ENCODE measurements at places on chromosomes 1 and 21.

GRCh38 chr21:43893536-43894205 is 28.6 kb downstream of the AGPAT3 start:
- no peak for DNase-seq

- no peak for DNase-seq
Observed at GRCh38 chr21:24948186-24948585, 659.1 kb downstream of the MRPL39 start.

DNA sequence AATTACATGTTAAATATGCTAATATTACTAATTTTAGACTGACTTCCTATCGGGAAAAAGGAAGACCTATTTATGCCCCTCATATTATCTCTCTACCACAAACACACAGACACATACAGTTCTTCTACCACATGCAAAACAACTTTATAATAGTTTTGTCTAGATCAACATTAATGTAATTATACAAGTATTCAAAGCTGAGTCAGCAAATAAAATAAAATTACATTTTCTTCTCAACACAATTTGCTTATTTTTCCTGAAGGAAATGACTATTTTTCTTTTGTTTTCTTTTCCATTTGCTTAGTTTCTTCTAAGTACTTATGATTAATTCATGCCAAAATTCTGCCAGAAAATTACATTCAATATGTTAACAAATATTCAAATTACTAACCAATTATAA is 654.2 kb downstream of the AMY1C start:
- no peak for DNase-seq

DNA sequence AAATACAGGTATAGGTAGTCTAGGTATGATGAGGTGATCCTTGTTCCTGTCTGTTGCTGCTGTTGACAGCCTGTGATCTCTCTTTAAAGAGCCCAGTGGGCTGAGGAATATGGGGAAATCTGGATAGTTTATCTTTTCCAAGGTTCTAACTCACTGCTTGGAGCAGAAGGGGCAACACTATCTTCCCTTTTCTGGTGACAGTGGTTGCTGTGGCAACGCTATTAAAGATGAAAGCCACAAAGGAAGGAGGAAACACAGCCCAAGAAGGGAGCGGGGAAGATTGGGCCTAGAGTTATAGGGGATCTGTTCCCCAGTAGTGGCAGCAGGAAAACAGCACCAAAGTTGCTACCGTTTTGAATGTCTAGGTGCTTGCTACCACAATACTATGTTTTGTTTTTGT is 8.8 kb downstream of the PCP4L1 start:
- DNase-seq: no peak

DNA sequence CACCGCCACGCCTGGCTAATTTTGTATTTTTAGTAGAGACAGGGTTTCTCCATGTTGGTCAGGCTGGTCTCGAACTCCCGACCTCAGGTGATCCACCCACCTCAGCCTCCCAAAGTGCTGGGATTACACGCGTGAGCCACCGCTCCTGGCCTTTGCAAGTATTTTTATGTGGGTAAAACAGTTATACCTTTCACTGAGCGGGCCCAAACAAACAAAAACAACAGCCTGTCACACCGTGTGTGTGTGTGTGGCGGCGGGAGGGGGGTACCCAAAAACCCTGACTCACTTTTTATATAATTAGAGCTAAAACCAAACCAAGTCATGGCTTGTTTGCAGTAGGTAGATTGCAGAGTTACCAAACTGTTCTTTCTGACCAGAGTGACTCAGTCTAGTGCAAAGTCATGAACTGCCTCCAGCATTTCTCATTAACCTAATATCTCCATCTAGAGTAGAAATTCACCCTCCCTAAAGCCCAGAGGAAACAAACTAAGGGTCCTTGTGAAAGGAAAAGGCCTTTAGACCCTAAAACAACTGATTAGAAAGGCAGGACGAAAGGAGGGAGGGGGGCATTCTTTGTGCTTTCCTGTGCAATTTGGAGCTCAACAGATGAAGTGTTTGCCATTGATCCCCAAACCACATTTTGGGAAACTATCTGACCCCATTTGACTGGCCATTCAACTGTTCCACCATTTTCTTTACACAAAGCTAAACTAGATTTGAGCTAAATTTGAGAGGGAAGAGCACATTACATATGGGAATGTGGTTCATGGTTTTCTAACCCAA is 181.0 kb downstream of the DHRS3 start:
- no peak for DNase-seq

DNA sequence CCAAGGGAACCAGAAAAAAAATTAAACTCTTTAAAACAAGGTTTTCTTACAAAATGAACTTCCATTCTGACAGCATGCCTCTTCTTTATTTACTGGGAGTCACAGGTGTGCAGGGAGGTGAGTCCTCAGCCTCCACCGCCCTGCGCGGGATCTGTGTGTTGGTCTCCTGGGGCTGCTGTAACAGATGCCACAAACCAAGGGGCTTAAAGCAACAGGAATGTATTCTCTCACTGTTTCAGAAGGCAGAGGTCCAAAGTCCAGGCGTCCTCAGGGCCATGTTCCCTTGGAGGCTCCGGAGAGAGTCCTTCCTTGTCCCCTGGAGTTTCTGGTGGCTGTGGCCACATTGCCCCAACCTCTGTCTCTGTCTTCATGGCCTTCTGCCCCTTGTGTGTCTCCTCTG is 123.6 kb upstream of the C1orf174 start:
- DNase-seq: no peak

DNA sequence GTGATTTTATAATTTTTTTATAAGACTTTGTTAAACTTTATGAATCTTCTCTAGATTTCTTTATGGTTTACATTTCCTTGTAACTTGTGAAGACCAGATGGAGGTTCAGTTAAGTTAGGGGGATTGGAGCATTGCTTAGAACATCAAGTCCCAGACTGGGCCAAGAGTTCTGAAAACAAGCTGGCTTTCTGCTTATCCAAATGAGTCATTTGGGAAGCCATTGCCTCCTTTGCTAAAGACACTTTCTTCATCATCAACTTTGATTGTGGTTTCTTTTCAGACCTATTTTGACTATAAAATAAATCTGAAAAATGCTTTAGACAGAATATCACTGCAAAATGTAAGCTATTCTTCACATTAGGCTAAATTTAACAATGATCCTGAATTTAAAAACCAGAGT is 446.8 kb downstream of the USP25 start:
- no peak for DNase-seq

DNA sequence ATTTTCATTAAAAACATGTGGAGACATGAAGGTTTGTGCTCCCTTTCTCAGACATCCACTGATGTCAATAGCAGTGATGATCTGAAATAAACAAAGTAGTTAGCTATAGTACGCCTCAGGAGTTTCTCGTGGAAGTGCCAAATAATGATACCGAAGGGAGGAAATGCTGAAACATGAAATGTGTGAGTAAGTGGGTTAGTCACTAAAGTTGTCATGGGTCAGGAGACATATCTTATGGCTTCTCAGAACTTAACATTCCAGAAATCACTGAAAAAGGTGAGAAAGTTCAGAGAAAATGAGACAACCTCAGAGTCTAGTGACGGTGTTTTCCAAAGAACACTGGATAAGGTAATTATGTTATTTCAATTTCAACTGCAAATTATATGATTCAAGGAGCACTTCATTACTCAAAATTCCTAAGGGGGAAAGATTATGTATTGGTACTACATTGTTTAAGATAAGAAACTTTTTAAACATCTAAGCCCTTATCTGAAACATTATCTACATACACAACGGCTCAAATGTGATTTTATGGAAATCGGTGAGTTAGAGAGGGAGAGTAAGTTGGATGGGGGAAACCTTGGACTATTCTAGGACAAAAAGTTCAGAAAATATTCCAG is 20.6 kb downstream of the NIBAN1 start:
- DNase-seq: no peak

- DNase-seq: no peak
Observed at GRCh38 chr1:37286881-37287280, 187.5 kb upstream of the ZC3H12A start.

DNA sequence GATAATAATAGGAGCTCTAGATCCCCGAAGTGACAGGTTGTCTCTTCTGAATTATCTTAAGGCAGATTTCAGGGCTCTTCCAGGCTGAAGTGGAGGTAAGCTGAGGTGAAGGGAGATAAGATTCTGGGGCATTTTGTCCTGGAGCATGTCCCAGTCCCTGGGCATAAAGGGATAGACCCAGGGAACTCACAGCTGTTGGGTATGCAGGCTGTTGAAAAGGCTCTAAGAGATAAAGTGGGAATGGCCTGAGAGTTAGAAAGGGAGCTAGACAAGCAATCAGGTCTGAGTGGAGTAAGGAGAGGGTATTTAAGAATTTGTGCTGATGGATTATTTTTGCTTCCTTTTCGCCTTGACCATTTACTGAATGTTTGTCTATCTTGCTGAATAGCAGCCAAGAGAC is 123.7 kb downstream of the NOS1AP start:
- DNase-seq: no peak

DNA sequence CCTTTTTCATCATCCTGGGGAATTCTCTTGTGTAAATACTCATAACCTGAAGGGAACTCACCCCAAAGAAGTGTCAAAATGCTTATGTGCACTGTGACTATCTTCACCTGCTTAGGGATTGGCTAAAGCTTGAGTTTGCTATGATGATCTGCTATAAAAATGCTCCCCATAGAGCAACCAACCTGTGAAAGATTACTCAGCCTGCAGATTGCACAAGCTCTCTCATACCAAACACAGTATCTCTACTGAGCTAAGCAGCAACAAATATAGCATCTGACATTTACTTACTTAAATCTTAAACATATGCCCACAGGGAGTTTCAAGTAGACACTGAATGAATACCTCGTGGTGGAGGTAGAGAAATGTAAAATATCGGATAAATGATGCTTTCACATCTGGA is 725.8 kb downstream of the MRPL39 start:
- DNase-seq: no peak

DNA sequence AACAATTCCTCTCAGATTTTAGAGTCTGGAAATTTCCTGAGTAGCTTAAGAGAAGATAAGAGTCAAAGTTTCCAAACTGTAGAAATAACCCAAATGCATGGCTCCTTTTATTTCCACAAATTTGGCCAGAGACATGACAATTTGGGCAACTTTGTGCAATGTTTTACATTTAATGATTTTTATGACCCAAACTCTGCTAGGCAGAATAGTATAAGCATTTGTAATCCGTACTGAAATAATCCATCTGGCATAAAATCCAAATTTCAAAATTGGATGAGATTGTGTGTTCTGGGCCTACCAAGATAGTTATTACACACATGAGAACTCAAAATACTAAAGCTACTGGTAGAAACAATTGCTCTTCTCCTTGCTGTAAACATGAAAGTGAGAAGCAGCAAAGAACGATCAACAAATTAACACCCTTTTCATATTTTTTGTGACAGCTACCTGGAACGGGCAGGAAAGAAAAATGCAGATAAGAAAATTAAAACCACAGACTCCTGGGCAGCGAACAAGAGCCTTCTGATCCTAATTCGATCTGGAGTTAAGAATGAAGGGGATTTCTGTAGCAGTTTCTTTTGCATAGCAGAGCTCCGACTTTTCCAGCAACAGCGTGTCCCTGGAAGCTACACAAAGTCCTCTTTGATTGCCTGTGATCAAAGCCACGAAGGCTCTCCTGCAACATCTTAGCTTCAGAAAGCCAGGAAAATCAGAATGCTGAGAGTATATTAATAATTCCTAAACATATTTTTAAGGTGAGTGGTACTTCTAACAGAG is 191.2 kb downstream of the GRIK1 start:
- DNase-seq: no peak

DNA sequence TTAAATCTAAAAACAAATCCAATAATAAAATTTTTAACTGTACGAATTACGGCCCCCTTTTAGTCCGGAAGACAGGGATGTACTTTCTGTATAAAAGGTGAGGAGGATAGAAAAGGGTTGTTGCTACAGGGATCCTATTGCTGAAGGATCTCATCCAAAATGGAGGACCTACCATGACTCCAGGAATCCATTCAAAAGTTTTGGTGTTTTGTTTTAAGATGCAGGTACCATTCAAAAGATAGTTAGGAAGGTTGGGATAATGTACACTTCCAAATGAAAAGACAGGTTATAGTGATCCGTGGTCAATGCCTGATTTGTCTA is 1.3 kb upstream of the ENAH start:
- no peak for DNase-seq

GRCh38 chr1:56081736-56082135 is 497.6 kb downstream of the PLPP3 start:
- no peak for DNase-seq

GRCh38 chr1:234906654-234907053 is 222.0 kb downstream of the TOMM20 start:
- DNase-seq: no peak

DNA sequence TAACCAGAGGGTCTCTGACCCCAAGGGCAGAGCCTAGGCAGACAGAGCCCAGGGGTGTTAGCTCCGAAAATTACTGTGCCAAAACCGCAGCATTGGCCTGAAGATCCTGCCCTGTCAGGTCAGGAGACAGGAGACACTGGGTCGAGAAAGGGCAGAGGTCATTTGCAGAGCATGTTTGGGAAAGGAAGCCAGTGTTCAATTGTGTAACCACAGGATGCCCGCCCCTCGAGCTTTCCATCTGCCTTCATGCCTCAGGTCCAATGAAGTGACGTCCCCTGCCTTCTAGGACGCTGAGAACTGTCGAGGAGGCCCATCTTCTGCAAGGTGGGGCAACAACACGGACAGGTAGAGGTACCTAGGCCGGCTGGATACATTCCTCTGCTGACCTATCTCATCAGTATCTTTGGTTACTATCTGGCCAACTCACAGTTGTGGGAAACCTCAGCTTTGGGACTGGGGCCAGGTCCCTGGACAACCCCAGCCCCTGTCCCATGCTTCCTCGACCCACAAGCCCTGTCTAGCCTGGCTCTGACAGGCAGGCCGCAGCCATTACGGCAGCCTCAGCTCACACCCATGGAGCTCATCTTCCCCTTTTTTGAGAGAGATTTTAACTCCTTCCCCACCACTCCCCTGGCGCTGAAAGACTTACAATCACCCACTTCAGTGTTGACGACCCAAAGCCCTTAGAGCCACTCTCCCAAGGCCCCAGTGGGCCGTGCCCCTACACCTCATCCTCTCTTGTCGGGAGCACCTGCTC is 1.3 kb downstream of the ARL8A start:
- no peak for DNase-seq

- no peak for DNase-seq
Observed at GRCh38 chr1:91099746-91100621, 78.1 kb upstream of the ZNF644 start.

GRCh38 chr1:156673387-156674121 is 3.7 kb downstream of the NES start:
- no peak for DNase-seq

DNA sequence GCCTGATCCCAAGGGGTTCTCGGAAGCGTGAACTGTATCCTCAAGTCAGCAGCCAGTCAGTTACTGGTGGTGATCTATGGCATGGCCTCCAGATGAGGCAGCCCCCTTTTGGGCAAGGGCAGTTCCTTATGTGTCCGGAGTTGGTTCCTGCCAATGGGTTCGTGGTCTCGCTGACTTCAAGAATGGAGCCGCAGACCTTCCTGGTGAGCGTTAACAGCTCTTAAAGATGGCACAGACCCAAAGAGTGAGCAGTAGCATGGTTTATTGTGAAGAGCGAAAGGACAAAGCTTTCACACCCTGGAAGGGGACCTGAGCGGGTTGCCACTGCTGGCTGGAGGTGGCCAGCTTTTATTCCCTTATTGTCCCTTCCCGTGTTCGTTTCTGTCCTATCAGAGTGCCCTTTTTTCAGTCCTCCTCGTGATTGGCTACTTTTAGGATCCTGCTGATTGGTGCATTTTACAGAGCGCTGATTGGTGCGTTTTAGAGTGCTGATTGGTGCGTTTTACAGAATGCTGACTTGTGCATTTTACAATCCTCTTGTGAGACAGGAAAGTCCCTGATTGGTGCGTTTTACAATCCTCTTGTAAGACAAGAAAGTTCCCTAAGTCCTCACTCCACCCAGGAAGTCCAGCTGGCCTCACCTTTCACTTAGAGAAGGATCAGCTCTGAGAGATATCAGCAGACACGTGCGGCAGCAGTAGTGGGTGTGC is 8.9 kb upstream of the IL10RB start:
- no peak for DNase-seq

- no peak for DNase-seq
Observed at GRCh38 chr1:207518608-207519236, 22.8 kb downstream of the CR1 start.
